ENCODE measurements at places on chromosomes 5 and 9.
A peak's percentile ranks its signal among the peaks of the same experiment; 100 is the strongest.

- no peak for DNase-seq
These were observed 21.3 kb downstream of the PCA3 start for GRCh38 chr9:76785501-76785900.

- DNase-seq = no peak
These were observed 135.4 kb upstream of the TAS2R1 start for GRCh38 chr5:9765419-9766140.

- no peak for DNase-seq
These were observed 391.1 kb upstream of the ZNF608 start for GRCh38 chr5:125137535-125137934.

GRCh38 chr5:96533371-96533770 lies 100.3 kb upstream of the PCSK1 start:
- DNase-seq = no peak

GRCh38 chr5:76622973-76623596 lies at the start of gene F2RL2:
F2RL2 (minus strand) TSS chr5:76623403; CDS start chr5:76623230, 173 bp downstream.
- no peak for DNase-seq

- no peak for DNase-seq
These were observed 19.2 kb upstream of the NDST1 start for GRCh38 chr5:150488519-150489359.

DNA sequence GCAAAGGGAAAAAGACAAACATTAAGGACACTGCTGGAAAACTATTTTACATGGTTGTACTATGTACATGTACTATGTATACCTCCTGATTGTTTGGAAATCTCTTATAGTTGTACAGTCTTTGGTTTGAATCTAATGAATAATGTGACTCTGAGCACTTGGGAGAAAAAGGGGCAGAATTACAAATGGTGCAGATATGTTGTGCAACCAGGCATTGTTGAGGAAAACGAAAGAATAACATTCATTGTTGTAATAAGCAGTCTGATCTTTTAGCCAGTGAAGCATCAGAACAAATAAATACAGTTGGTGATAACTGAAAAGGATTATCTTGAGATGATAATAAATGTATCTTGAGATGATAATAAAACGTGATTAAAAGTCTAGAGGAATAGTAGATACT lies 87.2 kb downstream of the CSNK1G3 start:
- DNase-seq = no peak

DNA sequence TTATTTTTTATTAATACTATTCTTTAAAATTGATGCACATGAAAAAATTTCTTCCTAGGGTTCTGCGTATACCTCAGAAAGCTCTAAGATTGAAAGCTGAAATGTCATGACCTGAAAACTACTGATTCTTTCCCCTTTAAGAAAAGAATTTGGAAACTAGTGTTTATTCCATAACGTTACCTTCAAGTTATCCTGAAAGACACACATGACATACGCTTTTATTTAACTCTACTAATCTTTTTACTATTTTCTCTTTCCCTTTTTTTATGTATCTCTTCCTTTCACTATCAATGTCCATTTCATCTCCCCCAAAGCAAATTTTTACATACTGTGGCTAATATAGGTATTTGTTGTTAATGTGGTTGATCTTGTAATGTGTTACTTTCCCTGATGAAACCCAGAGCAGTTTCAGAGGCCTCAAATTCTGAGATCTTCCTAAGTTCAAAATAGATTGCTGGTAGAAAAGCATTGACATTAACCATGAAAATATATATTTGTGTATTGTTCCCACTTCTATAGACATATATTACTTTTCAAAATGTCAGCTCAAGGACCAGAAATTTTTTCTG lies 7.4 kb downstream of the NIPBL start:
- no peak for DNase-seq

DNA sequence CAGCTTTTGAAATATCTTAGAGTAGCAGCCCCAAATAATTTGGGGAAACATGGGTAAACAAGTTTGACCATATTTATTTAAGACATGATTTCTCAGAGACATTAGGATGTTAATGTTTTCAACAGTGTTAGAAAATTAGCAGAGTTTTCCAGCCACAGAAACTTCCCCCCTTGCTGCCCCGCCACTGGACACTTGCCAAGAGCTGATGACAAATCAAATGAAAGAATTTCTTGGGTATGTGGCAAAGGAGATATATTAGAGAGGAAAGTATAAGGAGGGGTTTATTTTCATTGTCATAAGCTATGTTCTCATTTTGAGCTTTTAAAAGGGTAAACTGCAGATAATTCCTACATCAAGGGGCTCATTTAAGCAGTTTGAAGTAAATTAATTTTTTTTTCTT lies 15.9 kb downstream of the GABRA1 start:
- DNase-seq = no peak

DNA sequence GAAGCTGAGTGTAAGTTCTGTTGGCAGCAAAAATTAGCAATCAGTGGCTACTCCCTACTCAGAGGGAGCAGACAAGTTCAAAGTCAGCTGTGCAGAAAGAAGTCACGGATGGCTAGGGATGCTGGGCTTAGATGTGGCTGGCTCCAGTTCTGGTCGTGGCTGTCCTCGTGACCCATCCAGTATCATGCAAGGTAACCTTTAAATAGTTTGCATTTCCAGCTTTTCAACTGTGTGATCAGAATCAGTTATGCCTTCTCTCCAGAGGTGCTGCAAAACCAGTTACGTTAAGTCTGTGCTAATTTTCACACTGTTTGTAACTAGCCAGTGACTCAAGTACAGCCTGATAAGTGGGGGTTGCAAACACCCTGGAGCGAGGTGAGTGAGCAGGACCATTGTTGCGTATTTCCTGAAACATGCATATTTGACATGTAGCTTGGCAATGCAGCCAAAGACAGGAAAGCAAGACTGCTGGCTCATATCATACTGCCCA lies 302.4 kb downstream of the ATPSCKMT start:
- DNase-seq = no peak

DNA sequence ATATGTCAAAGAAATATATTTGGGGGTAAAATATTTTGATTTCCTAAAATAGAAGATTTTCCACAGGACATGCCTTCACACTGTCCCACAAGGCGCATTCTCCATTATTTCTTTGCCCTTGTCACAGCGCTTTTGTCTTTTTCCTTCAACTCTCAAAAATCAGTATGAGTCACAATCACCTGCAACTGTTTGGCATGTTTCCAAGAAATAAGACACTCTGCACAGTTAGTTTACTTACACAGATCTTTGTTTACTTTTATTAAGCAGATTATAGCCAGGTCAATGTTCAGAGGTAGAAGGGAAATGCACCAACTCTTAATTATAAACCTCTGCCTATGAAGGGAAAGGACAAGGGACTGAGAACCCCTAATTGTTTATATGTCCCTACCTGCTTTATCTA lies 9.5 kb downstream of the CEMIP2 start:
- DNase-seq = no peak

DNA sequence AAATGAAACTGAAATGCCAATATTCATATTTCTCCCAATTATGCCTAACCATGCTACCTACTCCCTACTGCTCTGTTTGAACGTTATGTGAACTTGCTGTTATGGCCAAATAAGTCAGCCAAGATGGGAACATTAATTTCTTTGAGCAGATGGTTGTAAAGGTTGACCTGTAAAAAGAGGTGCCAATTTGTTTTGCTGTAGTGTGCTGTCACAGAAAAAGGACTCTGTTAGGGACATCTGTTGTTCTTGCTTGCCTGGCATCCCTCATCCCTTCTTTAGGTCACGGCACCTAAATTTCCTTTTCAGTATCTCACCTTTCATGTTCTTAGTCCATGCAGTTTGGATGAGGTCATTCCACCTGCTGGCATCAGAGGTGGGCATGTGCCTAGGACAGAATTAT lies 35.4 kb downstream of the GDNF start:
- DNase-seq = no peak

GRCh38 chr5:54753034-54753433 lies 232.4 kb downstream of the ESM1 start:
- DNase-seq = no peak

GRCh38 chr9:6054280-6055099 lies 39.1 kb upstream of the RANBP6 start:
- DNase-seq = peak; percentile 38

- DNase-seq = no peak
These were observed 68.6 kb downstream of the SKIC3 start for GRCh38 chr5:95486191-95486590.

DNA sequence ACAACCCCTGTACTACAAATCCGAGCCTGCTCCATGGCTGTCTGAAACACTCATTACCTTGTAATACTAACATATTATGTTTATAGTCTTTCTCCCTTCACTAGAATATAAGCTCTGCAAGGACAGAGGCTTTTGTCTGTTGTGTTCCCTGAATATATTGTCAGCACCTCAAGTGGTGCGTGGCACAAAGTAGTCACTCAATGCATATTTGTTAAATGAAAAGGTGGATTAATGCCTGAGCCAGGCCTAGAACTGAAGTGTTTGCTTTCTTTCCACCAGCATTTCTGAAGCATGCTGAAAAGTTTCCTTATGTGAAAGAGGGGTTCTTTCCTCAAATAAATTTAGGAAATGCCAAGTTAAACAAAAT lies 36.3 kb downstream of the ELL2 start:
- no peak for DNase-seq

- peak; percentile 56 for DNase-seq
These were observed 735 bp downstream of the PTGR1 start for GRCh38 chr9:111598733-111599091.

GRCh38 chr9:27487128-27487640 lies 36.9 kb upstream of the IFNK start:
- no peak for DNase-seq

DNA sequence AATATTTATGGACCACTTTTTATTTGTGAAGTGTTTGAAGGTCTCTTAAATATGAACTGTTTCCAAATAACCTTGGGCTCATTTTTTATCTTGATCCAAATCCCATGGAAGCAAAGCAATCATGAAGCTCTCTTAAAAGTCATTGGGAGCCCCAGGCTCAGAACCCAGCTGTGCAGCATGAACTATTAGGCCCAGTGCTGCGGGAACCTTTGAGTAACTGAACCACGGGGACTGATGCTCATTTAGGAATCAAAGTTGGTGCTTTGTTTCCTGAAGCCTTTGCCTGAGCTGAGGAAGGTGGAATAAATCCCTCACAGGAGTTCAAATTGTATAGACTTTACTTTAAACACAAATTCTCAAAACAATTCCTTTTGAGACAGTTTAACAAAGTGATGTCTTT lies 27.8 kb downstream of the MAT2B start:
- DNase-seq = no peak

- no peak for DNase-seq
These were observed 417.9 kb downstream of the NR2F1-AS1 start for GRCh38 chr5:93163010-93163663.

GRCh38 chr5:72030237-72030636 lies 77.0 kb upstream of the MAP1B start:
- DNase-seq = no peak

GRCh38 chr5:100493996-100494395 lies 41.2 kb upstream of the FAM174A start:
- no peak for DNase-seq

DNA sequence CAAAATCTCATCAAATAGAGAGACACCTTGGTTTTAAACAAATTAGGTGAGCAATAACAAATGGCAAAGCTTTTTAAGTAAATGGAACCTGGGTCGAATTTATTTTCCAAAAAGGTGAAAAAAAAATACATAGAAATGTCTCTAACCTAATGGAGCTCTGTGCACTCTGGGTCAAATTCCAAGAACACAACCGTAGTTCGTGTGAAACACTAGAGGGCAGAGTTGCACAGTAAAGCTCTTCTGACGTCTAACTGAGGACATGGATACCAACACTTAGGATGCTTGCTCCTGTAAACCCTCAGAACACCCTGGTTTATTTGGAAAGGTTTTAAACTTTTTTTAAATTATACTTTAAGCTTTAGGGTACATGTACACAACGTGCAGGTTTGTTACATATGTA lies 18.9 kb downstream of the MARCHF11 start:
- DNase-seq = no peak

GRCh38 chr5:83785176-83785668 lies 64.6 kb upstream of the HAPLN1 start:
- DNase-seq = no peak

GRCh38 chr9:124297551-124297901 lies 39.8 kb downstream of the NEK6 start:
- no peak for DNase-seq

DNA sequence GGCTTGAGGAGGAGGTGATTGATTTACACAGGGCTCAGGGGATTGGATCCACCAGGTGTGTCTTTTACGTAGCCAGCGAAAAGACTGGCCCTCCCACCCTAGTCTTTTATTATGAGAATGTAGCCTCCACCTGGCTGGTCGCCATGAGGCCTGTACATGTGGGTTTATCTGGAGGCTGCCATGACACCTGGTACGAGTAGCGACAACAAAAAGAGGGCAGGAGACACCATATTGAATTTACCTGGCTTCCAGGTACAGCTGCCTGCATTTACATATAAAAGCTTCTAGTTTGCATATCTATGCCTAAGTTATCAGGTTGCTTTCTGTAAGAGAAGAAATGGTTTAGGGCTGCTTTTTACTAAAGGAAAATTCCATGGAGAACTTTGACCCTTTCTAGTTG lies 1173.7 kb upstream of the SEMA6A start:
- no peak for DNase-seq

DNA sequence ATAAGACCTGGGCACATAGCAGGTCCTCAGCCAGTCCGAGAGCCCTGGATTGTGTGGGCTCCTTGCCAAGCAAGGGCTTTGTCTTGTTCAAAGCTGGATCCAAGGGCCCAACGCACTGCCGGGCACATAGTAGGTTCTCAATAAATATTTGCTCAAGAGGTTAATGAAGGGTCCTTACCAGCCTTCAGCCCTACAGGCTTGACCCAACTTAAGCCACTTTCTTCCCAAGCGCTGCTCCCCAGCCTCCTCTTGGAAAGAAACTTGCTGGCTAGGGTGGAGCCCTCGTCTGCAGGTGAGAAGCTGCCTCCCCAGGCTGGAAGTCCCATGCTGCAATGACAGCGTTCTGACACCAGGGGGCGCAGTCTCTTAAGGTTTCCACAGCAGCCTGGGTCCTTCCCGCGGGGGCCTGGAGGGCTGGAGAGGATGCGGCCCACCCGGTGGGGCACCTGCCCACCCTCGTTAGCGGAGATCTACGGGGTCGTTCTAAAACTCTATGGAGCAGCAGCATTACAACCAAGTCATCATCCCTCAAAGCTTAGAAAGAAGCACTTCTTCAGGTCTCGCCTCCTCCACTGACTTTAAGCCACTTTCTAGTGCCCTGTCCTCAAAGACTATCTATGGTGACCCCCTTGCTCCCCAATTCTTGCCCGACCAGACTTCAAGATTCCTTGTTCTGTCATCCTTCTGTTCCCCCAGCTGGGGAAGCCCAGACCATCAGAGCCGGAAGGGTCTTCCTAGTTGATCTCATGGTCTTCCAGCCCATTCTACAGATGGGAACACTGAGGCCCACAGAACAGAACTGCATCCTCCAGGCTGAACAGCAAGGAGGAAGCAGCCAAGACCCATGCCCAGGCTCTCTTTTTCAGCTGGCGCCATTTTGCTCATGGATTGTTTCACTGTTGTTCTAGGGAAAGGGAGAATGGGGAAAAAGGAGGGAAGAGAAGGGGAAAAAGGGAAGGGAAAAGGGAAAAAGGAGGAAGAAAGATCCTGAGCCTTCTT lies 115.4 kb downstream of the LHX2 start:
- peak; percentile 61 for DNase-seq

- DNase-seq = no peak
These were observed 22.9 kb downstream of the OR2V2 start for GRCh38 chr5:181170237-181170825.

- no peak for DNase-seq
These were observed 325.6 kb downstream of the TRPM3 start for GRCh38 chr9:70795841-70796240.

Data from omental fat pad (tissue), 4 donors.